ENCODE measurements at places on chromosomes 3 and 15.

DNA sequence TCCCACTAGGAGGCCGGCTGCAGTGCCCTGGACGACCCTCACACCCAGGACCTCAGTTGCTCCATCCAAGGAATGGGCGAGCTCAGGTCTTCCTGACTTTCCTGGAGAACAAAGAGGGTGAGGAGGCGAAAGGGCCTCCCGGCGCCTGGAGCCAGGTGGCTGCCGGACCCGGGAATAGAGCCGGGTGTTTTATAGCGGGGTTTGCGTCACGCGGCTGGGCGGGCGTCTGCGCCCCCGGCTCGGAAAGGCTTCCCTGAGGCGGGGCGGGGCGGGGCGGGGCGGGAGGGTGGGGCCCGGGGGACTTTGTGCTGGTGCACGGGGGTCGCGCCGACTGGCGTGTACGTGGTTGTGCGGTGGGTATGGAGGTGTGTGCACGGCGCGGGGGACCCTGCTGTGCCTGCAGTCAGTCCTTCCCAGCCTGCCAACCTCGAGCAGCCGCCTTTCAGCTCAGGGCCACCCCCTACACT lies 4.6 kb upstream of the PRKCD start:
- no peak for DNase-seq

GRCh38 chr15:41695750-41696436 lies 35.7 kb downstream of the MGA start:
- peak; percentile 26 for DNase-seq

DNA sequence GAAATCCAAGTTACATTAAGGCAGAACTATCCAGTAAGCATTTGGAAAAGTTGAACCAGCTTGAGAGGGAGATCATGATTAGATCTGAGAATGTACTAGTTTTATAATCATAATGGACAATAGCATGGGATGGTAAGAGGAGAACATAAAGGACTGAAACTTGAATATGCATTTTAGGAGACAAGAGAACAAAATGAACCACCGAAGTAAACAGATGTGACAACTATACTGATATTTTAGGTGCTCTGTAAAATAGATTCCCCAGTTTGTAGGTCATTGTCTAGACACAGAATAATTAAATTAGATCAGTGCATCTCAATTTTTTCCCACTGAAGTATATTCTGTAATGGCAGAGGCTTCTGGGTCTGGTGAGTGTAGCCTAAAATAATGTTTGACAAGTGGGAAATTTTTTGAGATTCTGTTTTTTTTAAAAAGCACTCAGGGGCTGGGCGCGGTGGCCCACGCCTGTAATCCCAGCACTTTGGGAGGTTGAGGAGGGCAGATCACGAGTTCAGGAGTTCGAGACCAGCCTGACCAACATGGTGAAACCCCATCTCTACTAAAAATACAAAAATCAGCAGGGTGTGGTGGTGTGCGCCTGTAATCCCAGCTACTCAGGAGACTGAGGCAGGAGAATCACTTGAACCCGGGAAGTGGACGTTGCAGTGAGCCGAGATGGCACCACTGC lies 16.3 kb downstream of the ECT2 start:
- DNase-seq = no peak

DNA sequence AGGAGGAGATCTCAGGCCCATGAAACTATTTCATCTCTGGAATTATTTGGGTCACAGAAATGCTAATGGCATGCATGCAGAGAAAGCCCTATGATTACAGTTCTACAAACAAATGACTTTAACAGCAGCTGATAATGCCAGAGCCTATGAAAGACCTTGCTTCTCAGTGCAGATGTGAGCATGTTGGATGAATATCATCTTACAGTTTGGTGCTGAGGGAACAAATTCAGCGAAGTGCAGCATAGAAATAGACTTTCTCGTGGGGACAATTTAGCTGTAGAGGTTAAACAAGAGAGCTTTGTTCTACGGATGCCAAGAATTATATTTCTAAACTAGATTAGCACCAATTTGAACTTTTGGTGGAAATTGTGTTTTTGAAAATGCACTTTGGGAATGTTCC lies 27.7 kb downstream of the PTX3 start:
- no peak for DNase-seq

DNA sequence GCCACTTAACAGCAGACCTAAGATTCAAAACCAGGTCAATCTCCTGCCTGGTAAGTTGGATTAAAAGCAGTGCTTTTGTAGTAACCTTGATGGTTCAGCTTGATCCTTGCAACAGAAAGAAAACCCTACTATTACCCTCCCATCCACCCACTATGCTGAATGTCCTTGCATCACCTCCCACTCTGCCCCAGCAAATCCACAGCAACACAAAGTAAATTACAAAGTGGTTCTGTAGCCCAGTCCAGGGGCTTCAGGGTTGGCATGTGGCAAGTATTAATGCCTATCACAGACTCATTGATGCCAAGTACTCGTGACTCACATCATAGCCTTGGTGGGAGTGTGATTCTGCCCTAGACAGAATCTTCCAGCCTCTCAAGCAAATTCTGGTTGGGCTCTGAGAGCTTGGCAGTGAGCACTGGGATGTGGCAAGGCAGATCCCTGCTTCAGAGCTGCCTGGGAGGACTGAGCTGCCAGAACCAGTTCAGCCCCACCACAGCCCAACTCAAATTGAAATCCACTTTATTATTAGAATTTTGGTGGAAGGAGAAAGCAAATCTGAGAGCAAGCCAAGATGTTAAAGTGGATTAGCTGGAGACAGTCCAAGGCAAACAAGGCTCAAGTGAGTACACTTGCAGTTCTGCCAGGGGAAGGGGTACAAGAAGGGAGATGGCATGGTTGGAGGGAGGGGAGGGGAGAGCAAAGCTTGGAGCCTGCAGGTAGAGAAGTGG lies 225.8 kb upstream of the UMPS start:
- no peak for DNase-seq

GRCh38 chr15:50321680-50322210 lies 33.3 kb downstream of the GABPB1 start:
- no peak for DNase-seq

GRCh38 chr3:247916-248315 lies 51.4 kb downstream of the CHL1 start:
- DNase-seq = no peak

GRCh38 chr3:195999896-196000295 lies 82.0 kb downstream of the TFRC start:
- DNase-seq = no peak

DNA sequence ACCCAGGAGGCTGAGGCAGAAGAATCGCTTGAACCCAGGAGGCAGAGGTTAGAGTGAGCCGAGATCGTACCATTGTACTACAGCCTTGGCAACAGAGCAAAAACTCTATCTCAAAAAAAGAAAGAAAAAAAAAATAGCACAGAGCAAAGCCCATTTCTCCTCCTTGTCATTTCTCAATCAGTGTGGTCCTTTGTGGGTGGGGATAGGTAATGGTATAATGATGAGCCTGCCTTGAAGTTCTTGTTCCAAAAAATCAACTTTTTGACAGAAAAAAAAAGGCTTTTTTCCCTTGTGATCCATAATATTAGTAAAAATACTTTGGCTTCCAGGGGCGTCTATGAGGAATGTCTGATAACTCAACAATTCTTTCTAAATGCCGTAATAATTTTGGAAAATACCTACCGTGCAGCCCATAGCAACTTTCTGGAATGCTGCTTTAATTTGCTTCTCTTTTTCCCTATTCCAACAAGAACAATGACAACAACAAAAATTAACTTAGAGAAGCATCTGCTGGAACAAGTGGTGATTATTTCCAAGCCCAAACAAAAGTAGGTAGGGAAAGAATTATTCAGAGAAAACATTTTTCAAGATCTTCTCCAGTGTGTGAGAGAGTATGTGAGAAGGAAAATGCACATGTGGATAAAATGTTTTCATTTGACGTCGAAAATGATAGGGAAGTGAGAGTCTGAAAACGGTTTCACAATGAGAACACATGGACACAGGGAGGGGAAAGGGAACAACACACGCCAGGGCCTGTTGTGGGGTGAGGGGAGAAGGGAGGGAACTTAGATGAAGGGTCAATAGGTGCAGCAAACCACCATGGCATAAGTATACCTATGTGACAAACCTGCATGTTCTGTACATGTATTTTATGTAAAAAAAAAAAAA lies 337.8 kb downstream of the RBMS3 start:
- no peak for DNase-seq

DNA sequence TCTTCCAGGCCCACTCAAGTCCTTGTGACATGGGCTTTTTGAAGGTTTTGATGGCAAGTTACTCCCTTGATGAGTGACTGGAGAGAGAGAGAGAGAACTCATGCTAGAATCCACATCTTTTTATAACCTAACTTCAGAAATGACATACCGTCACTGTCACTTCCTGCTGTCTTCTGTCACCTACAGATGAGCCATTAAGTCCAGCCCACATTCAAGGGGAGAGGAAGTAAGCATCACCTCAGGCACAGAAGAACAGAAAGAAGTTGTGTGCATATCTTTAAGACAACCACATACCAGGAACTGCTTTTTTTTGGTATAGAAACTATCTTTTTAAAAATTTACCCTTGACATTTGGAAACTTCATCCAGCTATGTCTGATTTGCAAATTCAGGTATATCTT lies 16.6 kb upstream of the TXNRD3 start:
- no peak for DNase-seq

DNA sequence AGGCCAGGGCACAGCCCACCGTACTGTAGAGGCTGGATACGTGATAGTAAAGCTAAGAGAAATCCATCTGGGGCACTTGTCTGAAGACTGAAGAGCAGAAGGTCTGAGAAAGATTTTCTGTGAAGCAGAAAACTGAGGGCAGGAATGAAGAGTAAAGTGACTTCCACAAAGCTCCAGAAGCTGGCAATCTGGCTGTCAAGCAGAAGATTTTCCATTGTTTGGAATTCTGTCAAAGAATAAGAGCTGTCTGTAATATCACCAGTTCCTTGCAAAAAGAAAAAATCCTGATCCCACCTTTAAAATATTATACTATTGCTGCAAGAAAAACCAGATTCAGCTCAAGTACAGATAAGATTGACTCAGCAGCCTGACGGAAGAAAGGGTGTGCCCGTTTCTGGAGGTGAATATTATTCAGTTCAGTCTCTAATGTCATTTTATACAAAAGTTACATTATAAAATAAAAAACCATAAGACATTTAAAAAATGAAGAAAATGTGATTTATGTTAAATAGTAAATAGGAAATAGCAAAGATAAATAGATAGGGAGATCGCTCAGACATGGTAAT lies 550.4 kb upstream of the SGO1 start:
- DNase-seq = no peak

DNA sequence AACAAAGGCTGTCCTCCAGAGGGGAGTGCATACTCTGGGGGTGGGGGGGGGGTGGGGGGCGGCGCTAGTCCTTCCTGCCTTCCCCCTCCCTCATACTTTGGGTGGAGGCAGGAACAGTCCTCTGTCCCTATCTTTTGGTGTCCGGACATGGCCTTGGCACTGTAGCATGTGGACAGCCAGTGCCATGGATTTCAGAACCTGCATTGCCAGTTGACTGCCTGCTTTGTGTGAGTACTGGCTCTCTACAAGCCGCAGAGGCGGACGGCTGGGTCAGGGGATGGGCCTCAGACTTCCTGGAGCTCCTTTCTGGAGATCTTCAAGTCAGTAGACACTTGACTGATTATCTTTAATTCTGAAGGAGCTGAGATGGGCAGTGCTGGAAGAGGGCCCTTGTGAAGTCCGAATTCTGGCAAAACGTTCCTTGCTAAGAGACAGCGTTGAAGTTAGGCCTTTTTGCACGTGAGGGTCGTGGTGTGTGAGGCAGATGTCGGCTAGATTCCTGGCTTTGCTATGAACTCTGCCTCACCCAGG lies 2.5 kb downstream of the CLDN11 start:
- DNase-seq = no peak

DNA sequence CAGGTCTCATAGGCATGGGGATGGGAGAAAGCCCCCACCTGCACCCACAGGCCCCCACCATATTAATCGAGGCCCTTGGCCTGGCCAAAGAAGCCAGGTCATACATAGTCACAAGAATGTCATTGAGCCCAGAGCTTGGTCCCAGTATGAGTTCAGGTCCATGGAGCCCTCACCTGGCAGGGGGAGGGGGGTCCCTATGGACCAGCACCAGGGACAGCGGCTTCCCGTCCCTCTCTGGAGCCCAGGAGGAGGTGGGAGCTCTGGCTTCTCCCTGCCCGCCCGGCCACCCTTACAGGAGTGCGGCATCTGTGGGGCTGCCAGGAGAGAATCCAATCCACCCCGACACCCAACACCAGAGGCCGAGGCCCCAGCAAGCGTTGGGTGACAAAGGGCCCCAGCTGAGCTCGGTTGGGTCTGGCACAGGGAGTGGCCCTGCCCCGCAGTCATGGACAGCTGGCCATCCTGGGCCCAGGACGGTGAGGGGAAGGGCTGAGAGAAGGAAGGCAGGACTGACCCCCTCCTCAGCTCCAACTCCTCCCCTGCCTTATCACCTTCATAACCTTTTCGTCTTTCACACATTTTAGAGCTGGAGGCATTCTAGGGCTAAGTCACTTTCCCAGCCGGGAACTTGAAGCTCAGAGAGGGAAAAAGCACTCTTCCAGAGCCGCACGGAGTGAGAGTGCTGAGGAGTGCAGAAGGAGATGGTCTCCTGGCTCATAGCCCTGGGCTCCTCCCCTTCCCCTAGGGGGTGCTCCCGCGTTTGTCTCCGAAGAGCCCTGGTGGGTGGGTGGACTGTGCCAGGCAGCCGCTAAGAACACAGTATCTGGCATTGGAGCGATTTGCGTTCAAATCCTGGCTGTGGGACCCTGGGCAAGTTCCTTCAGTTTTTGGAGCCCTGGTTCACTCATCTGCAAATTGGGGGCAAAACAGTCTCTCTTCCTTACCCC lies 54.6 kb downstream of the ATP2B2 start:
- no peak for DNase-seq

- DNase-seq = no peak
These were observed 204.9 kb downstream of the TNIK start for GRCh38 chr3:171255236-171255806.

DNA sequence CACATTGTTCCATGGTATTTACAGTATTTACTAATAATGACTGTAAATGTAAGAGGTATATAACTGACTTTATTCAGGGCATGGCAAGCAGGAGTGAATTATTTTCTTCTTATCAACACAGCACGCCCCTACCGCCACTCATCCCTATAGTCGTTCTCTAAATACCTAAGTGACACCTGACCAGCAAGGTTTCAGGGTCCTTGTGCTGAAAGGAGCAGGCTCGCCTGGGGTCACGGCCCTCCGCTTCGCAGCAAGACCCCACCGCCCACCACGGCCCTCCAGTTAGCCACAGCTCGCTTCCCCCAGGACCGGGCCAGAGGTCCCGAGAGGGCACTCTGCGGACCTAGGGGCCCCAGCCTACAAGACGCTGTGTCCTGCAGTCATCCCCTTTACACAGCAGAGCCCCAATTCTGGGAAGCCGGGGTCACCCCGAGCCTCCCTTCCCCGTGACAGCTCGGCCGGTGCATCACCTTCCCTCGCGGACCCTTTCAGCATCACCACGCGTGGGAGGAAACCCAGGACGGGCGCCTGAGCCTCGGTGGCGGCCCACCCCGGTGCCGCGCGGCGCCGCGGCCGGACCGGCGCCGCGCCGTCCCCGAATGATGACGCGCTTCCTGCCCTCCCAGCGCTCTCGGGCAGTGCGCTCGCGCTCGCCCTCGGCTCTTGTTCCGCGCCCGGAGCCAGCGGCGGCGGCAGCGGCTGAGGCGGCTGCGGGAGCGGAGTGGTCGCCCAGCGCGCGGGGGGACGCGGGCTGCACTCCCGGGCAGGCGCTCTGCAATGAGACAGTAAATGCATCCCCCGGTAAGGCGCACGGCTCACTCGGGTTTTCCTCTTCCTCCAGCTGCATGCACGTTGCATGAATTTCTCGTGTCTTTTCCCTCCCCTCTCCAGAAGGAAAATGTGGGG lies 225.1 kb upstream of the C2CD4B start:
- DNase-seq = peak; percentile 64
